ENCODE measurements at places on chromosomes 6 and 20.

GRCh38 chr6:99219788-99220187 is 129.7 kb downstream of the FAXC start:
- DNase-seq: no peak

- DNase-seq: no peak
These were observed 107.0 kb downstream of the STXBP5 start for GRCh38 chr6:147311218-147311617.

DNA sequence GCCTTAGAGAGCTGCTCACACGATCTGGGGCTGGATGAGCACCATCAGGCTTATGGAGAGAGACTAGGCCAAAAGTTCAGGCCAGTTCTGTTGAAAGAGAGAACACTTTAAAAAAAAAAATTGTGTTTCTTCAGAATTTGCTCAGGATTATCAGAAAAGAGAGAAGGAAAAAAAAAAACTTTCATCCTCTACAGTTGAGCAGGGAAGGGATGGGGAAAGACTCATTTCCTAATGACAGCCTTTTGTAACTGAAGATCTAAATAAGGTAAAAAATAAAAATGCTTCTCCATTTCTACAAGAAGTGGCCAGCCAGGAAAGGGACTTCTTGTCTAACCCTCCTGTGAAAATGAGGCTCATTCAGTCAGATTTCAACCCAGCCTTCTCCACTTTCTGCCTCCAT is 134.8 kb downstream of the LY86 start:
- DNase-seq: no peak

GRCh38 chr6:44388887-44389286 is 1.4 kb downstream of the CDC5L start:
- DNase-seq: no peak

DNA sequence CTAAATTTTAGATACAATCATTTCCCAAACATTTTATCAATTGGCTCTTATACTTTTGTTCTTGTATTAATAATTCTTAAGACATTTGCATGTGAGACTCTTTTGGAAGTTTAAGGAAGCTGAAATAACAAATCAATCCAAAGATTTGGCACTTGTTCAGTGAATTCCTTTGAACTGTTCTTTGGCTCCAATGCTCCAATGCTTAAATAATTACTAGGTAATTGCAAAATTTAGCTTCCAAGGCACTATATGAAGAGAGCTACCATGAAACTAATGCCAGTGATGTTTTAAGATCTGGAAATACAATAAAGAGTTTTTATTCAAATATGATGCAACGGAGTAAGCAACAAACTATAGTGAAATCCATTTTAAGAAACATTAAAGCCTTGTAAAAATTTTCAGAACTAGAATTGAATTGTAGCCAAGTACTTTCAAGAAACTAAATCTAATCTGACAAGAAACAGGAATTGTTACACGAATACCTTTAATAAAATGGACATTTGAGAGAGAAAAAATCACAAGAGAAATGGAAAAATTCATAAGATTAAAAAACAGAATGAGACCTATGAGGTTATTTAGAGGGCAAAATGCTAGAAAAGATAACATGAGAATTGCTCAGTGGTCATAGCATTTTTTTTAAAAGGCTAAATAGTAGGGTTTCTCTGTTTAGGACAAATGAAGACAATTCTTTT is 43.6 kb upstream of the SMLR1 start:
- DNase-seq: no peak

- DNase-seq: no peak
These were observed 6.7 kb upstream of the CLIC5 start for GRCh38 chr6:46022106-46022948.

- DNase-seq: no peak
These were observed 3.6 kb upstream of the MANBAL start for GRCh38 chr20:37285664-37286374.

DNA sequence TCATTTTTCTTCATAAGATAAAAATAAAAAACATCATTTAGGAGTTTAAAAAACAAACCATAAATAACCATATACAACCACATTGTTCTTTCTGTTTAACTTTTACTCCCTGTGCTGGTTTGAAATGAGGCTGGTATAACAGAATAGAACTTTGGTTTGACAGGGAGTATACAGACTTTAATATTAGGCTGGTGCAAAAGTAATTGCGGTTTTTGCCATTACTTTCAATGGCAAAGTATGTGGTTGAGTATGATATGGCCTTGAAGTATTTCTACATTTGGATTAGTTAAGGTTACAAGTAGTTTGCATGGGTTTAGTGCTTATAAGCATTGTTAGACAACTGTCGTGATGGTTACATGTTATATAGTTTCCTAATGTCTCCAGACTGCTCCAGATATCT is 29.0 kb upstream of the COL10A1 start:
- no peak for DNase-seq

DNA sequence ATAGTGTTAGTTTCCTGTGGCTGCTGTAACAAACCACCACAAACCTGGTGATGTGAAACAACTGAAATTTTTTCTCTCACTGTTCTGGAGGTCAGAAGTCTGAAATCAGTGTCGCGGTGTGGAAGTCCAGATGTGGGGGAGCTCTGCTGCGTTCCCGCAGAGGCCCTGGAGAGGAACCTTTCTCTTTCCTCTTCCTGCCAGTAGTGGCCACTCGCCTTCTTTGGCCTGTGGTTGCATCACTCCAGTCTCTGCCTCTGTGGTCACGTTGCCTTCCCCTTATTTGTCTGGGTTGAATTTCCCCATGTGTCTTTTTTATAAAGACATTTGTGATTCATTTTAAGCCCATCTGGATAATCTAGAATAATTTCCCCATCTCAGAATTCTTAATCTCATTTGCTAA is 295.5 kb upstream of the FLRT3 start:
- no peak for DNase-seq

DNA sequence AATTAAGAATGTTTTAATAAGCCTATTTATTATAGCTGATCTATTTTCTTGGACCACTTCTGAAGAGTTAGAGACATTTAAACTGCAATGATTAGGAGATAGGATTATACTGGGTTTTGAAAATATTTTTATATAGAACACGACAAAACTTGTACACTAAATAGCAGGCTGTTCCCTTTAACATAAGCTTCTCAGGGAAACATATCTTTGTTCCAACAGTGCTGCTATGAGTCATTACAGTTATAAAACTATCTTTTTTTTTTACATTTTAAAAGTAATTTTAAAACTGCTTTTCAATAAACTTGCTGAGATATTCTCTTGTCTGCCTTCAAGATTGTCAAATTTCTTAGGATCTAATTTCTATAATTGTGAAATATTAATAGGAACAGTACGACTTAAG is 389.1 kb downstream of the ARHGAP18 start:
- no peak for DNase-seq

DNA sequence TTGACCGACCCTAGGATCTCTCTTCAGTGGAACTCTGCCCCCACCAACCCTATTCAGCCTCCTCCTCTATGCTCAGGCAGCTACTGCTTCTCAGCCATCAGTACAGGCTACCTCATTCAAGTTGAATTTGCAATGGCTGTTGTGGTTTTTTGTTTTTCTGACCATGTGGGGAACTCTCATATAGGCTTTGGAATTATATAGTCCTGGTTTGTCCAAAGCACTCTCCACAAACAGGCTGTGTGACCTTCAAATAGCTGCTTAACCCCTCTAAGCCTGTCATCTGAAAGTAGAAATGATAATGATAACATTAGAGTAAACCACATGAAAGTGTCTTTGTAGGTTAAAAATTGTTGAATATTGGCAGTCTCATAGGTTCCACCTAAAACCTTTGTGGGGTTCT is 80.3 kb downstream of the UNC5CL start:
- DNase-seq: no peak

DNA sequence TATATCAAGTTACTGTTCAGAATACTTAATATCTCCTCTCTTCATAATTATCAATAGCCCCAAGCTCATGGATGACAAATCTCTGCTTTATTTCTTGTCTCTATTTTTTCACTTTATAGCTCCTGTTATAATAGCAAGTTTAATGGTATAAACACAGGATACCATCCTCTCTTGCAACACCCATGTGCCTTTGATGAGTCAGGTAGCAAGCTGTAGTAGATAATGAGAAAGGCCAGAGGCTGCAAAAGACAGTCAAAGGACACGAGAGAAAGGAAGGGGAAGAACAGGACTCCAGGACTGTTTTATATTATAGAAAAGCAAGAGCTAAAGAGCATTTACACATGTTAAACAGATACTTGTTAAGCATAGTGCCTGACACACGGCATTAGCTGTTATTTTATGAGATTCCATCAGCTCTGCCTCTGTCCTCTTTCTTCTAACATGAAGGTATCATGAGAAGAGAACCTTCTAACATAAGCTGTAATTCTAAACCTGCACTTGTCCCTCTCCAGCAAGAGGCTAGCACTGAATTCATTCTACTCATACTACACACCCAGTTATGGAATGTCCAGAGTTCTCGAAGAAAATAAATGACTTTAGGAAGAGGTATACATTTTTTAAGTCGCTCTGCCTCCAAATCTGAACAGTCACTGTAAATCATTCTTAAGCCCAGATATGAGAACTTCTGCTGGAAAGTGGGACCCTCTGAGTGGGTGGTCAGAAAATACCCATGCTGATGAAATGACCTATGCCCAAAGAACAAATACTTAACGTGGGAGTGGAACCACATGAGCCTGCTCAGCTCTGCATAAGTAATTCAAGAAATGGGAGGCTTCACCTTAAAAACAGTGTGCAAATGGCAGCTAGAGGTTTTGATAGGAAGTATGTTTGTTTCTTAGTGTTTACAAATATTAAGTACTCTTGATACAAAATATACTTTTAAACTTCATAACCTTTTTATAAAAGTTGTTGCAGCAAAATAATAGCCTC is 45.0 kb downstream of the NT5E start:
- no peak for DNase-seq

DNA sequence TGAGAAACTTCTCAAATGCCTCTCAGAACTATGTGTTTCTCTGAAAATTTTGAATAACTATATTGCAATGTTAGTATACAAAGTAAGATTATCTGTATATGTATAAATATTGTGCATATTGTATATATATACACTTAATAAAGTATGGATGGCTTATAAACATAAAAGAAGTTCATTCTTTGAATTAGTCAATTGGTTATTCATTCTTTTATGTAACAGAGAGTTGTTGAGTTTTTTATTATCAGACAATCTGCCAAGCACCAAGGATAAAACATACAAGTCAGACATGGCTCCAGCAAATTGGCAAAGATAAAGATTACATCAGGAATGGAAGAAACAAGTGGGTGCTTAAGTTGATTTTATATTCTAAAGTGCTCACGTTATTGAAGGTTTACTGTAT is 289.1 kb upstream of the EYS start:
- DNase-seq: no peak

DNA sequence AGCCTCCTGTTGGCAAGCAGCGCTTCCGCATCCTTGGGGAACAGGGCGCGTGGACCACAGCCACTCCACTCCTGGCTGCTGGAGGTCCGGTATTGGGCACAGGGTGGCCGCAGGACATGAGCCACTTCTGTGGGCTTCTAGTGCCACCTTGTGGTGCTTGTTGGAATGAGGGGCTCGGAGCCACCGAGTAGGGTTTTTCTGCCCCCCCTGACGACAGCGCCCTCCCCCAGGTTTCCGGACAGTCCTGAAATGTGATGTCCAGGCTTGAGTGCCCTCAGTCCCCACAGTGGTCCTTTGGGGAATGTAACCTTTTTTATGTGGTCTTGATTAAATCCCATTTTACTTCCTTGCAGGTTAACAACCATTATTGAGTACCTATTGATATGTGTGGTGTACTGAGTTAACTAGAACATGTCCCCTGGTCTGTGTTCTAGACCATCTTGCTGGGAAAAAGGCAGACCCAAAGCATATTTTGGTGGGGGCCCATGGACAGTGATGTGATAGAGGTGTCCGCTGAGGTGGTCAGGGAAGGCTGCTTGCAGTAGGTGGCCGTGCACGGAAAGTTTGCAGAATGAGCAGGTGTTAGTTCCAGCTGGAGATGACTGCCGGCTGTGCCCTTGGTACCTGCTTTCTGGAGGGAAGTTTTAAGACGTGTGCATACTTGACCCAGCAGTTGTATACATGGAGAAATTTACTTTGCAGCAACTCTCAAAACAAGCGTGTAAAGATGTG is 70.0 kb downstream of the PTPN1 start:
- DNase-seq: no peak

- no peak for DNase-seq
These were observed 1067.0 kb upstream of the MAP3K7 start for GRCh38 chr6:91653895-91654294.

DNA sequence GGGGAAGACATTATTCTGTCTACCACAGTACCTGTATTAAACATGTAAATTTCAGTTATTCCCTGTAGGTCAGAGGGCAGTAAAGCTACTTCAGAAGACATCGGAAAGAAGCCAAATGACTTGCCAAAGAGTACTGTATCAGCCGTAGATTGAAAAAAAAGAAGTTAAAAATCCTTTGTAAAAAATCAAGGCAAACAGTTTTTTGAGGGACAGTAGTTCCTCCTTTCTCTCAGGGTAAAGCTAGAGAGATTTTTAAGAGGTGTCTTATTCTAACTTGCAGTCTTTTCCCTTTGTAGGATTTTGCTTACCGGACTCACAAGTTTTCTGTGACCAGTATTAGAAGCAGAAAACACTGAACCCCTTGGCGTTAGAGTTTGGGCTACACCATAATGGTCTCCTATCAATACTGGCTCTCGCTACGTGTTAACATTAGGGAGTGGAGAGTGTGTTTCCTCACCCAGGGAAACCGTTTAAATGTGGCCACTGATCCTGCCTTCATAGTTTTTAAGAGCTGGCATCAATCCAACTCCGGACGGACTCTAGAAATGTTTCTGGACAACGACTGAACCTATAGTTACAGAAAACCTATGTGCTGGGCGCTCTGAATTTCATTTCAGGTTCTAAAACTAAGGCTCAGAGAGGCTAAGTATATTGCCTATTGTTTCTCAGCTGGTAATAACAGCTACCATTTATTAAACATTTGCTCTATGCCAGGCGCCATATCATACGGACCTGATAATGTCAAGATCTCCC is 1.3 kb upstream of the ASXL1 start:
- no peak for DNase-seq

- DNase-seq: no peak
These were observed 69.5 kb upstream of the ELOVL5 start for GRCh38 chr6:53418288-53418687.

DNA sequence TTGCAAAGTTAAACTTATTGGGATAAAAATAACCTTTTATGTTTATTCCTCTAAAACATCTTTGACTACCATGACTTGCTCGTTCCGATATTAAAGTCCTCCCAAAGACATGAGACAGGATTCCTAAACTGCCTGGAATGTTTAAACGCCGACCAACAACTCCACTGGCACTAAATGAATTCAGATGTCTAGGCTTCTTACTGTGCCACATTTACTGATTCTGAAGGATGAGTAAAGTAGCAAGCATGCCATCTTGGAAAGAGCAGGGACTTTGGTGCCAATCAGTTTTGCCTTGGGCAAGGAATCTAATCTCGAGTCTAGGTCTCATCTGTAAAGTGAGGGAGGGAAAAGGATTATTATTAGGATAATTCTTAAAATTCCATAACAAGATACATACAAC is 25.3 kb downstream of the MBOAT1 start:
- no peak for DNase-seq

GRCh38 chr20:48411245-48411644 is 416.6 kb downstream of the PREX1 start:
- no peak for DNase-seq

- DNase-seq: no peak
These were observed 388.8 kb downstream of the THBS2 start for GRCh38 chr6:168864541-168865460.

- no peak for DNase-seq
These were observed 77.4 kb downstream of the PRDM1 start for GRCh38 chr6:106163446-106163965.

- no peak for DNase-seq
These were observed 90.0 kb upstream of the AKAP12 start for GRCh38 chr6:151149793-151150192.

All from effector memory CD4-positive, alpha-beta T cell (primary cell).